Astrocyte of the spinal cord (primary cell): ENCODE measurements at places on chromosomes 2 and 18.

DNA sequence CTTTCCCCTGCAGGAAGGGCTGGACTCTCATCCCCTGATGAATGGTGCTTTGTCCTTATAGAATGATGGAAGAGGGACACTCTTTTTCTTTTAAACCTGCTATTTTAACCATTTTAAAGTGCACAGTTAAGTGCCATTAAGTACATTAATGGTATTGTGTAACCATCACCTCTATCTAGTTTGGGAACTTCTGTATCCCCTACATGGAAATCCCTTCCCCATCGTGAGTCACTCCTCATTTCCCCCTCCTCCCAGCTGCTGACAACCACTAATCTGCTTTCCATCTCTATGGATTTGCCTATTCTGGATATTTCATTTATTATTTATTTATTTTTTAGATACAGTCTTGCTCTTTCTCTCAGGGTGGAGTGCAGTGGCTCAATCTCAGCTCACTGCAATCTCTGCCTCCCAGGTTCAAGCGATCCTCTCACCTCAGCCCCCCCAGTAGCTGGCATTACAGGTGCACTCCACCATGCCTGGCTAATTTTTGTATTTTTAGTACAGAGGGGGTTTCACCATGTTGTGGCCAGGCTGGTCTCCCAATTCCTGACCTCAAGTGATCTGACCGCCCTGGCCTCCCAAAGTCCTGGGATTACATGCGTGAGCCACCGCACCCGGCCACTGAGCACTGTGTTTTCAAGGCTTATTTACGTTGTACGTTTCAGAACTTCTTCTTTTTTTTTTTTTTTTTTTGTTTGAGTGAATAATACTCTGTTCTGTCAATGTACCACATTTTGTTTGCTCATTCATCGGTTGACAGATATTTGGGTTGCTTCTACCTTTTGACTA lies 15.8 kb downstream of the DGKD start:
- no peak for DNase-seq

- DNase-seq = no peak
These were observed 77.4 kb upstream of the DNMT3A start for GRCh38 chr2:25418944-25419677.

DNA sequence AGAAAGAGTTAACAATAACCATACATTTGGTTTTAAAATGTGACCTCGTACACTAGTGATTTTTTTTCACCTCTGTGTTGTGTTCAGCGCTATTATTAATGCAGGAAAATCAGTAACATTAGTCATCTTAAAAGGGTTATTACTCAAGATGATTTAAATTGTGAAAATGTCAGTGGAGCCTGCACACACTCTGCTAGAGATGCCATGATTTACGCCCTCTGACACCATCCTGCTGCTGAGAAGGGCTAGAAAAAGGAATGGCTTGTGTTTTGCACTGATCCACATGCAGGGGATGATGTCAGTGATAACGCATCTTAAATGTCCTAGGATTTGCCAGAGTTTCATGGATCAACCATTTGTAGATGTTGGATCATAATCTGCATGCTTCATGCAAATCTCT lies 121.3 kb upstream of the BOD1L2 start:
- no peak for DNase-seq

DNA sequence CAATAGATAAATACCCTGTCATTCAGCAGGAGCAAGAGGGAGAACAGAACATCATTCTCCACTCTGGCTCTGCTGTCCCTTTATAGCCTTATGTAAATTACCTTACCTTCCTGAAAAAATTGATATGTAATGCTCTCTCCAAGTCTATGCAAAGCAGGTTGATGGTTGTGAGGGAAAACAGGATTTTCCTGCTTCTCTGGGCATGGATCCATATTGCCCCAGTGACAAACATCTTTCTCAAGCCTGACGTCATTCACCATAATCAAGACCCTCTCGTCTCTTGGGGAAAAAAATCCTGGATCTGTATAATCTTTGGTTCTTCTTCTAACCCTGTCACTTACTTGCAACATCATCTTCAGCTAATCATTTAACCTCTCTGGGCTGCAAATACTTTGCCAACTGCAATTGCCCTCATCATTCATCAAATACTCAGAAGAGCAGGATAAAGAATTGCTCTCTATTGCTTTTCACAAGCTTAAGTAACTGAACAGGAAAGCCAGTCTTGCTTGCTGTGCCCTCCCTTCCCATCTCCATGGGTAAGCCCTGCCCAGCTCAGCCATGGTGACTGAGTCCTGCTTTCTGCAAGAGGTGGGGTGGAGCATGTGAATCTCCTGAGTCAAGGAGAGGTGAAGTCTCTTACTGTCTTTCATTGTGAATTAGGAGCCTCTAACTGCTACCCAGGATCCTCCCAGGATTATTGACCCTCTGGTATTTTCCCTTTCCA lies 123.7 kb upstream of the KLF7 start:
- no peak for DNase-seq

DNA sequence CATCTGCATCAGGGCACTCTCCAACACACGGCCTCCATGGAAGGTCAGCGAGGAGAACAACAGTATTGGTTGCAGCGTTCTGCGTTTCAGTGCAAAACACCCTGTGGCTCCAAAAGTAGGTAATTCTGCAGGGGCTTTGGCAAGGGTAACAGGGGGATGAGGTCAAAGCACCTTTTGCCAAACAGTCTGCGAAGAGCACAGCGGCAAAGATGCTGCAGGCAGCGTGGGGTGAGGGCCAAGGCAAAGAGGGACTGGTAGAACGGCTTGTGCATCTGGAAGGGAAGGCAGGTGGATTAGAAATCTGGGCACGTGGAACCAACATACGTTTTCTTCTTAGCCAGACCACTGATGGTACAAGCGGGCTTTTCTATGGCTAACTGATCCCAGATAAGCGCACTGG lies 26.6 kb upstream of the GBX2 start:
- DNase-seq = no peak

- no peak for DNase-seq
These were observed 23.5 kb downstream of the LRRTM1 start for GRCh38 chr2:80281049-80281448.

GRCh38 chr2:73827018-73827417 lies 1.7 kb upstream of the STAMBP start:
- DNase-seq = peak; percentile 59

DNA sequence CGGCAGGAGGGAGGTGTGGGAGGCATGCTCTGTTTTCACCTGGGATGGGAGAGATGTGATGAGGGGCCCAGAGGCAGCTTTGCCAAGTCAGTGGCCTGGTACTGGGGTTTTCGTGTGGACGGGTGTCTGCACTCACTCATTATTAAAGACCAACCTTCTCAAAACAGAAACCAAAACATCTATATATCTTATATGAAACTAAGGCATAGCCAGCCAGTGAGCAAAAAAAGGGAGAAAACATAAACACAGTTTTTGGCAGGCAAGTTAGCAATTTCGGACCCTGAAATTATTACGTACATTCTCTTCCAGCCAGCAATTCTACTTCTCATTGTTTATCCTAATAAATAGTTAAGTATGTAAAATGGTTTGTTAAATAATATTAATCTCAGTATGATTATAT lies 181.1 kb upstream of the SMAD2 start:
- no peak for DNase-seq

DNA sequence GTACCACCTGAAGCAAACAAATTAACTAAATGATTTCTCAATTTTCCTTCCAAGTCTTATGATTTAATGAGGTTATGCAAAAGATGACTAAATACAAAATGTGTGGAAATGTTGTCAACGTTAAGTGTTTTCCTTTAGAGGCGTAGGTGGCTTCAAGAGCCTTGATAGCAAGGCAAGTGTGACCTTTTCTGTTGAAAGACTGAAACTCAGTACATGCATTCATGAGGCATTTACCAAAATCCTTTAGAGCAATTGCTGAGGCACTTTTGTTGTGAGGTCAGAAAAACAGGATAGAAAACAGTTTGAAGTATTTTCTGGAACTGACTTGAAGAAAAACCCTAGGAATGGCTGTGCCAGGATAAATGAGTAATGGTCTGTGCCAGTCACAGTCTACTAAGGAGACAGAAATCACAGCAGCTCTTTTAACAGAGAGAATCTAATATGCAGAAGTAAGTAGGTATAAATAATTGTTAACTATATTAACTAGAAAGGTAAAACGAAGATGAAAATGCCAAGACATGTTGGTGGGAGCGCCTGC lies 326.5 kb upstream of the CDH20 start:
- DNase-seq = no peak

GRCh38 chr2:237625216-237625705 lies 2.1 kb upstream of the LRRFIP1 start:
- DNase-seq = no peak

- no peak for DNase-seq
These were observed 340.3 kb upstream of the SALL3 start for GRCh38 chr18:78639006-78639950.

- no peak for DNase-seq
These were observed 545.4 kb upstream of the ZEB2 start for GRCh38 chr2:145065342-145065741.

GRCh38 chr18:63753676-63754075 lies 21.5 kb upstream of the SERPINB7 start:
- no peak for DNase-seq
